Right ventricle myocardium inferior (tissue), 1 donor: ENCODE measurements at places on chromosomes 16 and 17. TPM values are rescaled to one million over a fixed set of nuclear protein-coding genes. Genes with fewer than 3 reads are reported as not detected.

DNA sequence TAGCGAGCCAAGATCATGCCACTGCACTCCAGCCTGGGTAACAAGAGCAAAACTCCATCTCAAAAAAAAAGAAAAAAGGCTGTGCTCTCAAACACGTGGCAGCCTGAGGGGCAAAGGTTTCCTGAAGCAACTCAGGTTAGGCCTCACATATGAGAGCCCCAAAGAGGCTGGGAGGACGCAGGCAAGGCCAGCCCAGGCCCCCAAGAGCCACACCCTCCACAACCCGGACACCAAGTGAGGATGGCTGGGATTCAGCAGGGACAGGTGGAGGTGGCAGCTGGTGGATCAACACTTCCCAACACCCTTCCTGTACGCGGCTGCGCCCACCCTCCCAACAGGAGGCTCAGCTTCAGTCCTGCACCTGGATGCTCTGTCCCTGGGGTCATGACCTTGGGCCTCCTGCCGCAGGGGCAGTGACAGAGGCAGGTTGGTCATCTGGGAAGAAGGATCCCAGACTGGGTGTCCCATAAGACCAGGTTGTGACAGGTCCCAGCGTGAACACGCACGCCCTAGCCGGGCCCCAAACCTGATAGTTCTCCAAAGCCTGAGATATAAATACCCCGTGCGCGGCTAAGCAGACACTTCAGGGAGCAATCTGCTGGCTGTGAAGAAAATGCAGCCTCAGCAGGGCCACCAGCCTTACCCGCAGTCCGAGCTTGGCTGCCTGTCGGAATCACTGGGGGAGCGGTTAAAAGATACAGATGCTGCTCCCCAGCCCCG, 78.1 kb downstream of the TIMM22 start:
- no peak for DNase-seq

DNA sequence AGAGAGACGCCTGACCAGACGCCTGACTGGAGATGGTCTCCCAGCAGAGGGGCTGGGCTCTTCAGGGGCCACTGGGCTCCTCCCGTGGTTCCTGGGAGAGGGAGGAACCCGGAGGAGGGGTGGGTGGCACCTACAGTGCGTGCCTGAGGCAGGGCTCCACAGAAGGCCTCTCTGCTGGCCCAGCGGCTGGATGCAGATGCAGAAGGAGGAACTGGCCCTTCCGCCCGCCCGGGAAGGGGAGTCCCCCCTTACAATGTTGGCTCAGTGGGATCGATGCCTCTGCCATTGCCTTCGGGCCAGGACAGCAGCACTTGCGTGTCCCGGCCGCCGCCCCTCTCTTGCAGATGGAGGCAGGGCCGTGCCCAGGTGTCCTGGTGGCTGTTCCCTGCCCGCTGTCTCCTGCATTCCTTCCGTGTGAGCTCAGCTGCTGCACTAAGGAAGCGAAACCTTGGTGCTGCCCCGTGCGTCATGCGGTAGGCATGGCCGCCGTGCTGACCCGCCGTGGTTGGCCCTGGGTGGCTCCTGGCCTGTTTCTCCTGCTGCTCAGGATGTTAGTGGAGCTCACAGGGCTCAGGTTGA, 15.1 kb downstream of the BAIAP2 start:
- peak; percentile 88 for DNase-seq

GRCh38 chr17:45016823-45017222, 34.6 kb downstream of the DCAKD start:
- no peak for DNase-seq

- DNase-seq = peak; percentile 91
Measured at GRCh38 chr16:88743693-88744576, 37.6 kb downstream of the CTU2 start.

DNA sequence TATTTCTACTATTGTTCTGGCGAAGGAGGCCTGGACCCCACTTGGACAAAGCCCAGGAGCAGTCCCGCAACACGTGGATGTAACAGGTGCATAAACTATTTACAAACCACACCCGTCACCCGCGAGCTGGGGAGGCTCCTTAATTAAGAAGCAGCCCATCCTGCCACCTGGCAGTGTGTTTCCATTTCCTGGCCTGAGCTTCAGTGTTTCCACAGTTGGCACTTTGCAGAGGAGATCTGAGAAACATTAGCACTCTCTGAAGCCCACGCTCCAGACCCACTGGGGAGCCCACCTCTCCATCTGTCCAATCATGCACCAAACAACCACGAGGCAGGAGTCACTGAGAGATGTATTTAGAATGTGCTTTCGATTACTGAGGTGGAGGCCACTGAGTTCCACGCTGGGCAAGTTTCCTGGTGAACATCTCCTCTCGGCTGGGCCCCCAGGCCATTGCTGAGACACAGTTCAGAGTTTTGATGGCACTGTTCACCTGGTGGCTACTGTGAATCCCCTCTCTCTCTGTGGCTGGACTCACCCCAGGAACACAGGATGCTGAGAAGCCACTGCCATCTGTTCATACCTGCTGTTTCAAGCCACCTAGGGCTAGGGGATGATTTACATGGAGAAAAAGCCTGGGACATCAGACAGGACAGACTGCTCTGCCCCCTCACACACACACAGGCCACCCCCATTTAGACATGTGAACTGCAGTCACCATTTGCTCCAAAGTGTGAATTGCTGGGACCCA, 129.1 kb downstream of the AIPL1 start:
- DNase-seq = no peak

DNA sequence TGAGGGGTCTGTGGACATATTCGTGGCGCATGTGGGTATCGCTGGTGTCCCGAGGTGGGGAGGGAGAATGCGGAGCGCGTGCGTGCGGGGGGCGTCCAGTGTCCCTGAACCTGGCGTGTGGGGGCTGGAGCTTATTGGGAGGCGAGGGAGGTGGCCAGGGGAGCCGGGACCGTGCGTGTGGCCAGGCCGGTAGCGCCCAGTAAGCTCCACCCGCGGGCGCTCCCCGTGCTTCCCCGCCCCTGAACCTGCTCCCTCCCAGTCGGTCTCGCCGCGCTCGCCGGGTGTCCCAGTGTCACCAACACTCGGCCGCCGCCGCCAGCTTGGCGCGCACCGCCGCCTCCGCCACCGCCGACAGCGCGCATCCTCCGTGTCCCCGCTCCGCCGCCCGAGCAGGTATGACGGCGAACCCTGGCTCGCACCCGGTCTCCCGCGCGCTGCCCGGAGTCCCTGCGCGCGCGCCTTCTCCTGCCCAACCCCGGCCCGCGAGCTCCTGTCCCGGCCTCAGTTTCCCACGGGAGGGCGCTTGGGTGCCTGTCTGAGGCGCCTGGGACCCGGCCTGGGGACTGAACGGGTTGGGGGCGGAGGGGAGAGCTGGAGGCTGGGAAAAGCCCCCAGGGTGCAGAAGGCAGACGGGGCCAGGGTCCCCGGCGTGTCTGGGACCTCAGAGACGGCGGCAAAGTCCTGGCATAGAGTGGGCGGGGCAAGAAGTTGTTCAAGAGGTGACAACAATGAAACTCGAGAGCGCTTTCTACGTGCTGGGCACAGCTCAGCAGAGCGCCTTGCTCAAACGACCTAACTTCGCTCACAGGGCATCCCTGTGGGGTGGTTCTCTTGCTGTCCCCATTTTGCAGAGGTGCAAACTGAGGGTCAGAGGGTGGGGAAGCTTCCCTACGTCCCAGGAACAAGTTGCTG, at the start of gene SCNN1B:
SCNN1B (plus strand) TSS at position 258 of the 912 bp plus-strand sequence. CDS start 46,298 bp downstream, outside the sequence.
- DNase-seq = no peak

DNA sequence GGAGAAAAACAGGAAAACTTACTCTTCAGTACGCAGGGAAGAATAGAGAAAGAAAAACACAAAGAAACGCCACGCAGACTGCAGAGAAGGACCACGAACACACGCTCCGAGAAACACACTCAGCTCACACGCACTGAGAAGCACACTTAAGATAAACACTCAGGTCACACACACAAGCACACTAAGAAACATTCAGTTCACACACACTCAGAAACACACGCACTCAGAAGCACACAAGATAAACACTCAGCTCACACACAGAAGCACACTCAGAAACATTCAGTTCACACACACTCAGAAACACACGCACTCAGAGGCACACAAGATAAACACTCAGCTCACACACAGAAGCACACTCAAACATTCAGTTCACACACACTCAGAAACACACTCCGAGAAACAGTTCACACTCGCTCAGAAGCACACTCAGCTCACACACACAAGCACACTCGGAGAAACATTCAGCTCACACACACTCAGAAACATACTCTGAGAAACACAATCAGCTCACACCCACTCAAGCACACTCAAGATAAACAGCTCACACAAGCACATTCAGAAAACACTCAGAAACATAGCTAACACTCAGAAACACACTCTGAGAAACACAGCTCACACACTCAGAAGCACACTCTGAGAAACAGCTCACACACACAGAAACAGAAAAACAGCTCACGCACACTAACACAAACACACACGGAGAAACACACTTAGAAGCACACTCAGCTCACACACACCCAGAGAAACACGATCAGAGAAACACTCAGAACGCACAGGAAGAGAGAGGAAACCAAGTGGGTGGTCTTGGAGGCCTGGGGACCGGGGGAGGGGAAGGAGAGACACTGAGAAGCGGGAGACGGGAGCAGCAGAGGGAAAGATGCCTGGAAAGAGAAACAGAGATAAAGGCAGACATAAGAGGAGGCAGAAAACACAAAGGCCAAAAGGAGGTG, 908 bp downstream of the TMEM98 start:
- no peak for DNase-seq

- DNase-seq = no peak
Measured at GRCh38 chr16:30356401-30357084, 1.4 kb upstream of the CD2BP2 start.

DNA sequence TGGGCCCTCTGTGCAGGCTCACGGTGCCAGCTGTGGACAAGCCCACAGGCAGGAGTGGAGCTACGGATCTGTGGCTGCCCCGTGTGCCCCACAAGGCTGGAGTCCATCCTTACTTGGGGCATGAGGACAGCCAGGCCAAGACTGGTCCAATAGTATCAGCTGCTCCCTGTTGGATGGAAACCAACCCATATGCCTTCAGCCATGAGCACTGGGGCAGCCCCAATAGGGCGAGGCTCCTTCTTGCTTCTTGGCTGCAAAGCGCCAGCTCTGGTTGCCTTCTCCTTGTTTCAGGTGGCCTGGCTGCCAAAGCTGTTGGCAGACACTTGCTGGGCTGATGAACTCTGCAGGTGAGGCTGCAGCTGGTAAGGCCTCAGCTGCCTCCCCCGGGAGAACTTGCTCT, 188.0 kb downstream of the ENGASE start:
- no peak for DNase-seq

- DNase-seq = no peak
Measured at GRCh38 chr16:56682703-56683397, 580 bp downstream of the MT1X start.

GRCh38 chr17:56867948-56868376, 34.0 kb downstream of the DGKE start:
- DNase-seq = no peak

GRCh38 chr17:29177541-29177870, 2.7 kb downstream of the MYO18A start:
- no peak for DNase-seq

- no peak for DNase-seq
Measured at GRCh38 chr17:48385319-48385718, 44.7 kb downstream of the SKAP1 start.

GRCh38 chr16:79998143-79998542, 397.6 kb upstream of the MAF start:
- no peak for DNase-seq

DNA sequence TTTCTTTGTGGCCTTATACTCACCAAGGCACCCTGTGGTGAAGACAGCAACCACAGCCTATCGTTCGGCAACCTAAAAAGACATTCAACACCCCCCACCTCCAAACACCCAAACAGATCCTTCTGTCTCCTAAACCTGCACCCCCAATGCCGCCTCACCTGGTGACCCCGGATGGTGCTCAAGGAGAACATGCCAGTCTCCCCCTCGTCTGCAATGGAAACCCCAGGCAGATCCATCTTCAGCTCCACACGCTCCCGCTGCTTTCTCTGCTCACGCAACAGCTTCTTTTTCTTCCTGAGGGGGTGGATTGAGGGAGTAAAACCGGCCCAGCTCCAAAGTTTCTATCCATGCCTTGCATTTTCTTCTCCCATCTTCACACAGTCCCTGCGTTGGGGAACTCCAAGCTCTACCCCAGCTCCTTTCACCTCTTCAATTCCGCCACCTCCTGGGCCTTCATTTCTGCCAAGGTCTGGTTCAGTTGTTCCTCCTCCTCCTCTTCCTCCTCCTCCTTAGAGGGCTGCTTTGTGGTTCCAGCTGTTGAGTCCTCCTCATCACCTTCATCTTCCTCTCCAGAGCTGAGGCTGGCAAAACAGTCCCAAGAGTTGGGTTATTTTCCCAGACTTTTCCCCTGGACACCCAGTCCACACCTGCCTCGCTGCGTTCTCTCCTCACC, 3.4 kb upstream of the PSMC5 start:
- DNase-seq = peak; percentile 30

- no peak for DNase-seq
Measured at GRCh38 chr17:33049781-33050414, 58.3 kb downstream of the SPACA3 start.

DNA sequence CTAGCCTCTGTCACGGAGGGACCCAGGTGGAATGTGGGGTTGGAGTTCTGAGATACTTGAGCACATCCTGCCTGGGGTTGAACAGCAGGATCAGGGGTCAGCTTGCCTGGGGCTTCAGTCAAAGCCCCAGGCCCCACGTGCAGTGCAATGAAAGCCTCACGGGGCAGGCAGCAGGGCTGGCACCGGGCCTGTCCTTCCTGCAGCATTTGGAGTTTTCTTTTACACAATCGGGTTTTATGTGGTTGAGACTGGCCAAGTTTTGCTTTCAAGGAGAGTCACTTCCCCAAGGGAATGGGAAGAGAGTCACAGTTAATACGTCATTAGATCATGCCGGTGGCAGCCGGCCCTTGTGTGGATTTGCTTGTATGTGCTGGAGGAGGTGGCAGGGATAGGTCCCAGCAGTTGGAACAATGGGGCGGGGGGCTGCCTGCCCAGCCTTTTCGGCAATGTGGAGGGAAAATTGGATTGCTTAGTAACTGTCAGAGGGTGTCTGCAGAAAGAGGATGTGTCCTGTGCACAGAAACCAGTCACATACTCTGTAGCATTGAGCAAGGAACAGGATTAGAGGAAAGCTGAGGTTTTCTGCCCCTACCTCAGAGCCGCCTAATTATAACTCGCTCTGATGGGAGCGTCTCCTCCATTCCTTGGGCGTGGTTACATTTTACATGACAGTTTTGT, 4.5 kb downstream of the RMI2 start:
- DNase-seq = peak; percentile 81

GRCh38 chr17:47630614-47631013, 19.1 kb upstream of the KPNB1 start:
- no peak for DNase-seq

The NETO2 gene
- total RNA-seq = 4.5 TPM

The CRYM gene
- 63.3 TPM for total RNA-seq

The TBC1D3I gene
- not detected for total RNA-seq

The HOXB5 gene
- total RNA-seq = not detected

The ACSF2 gene
- total RNA-seq = 22.7 TPM
